Heart left ventricle (tissue), 16 donors: ENCODE measurements at places on chromosomes 1 and 21. TPM values are rescaled to one million over a fixed set of nuclear protein-coding genes. Genes with fewer than 3 reads are reported as not detected.

GRCh38 chr1:205440476-205441317, 15.1 kb downstream of the BLACAT1 start:
- H3K4me3 ChIP-seq = no peak overlapping the region
- H3K27me3 ChIP-seq = no peaks in the 10 kb centered on the region
- DNase-seq = peak; percentile 56
- peaks cover 63% of the 10 kb centered on the region for H3K4me1 ChIP-seq
- H3K36me3 ChIP-seq = no peaks in the 10 kb centered on the region

GRCh38 chr21:36584980-36585940, 105.3 kb upstream of the CLDN14 start:
- H3K27ac ChIP-seq = no peak overlapping the region
- H3K4me3 ChIP-seq = no peak overlapping the region
- no peak for DNase-seq
- H3K27me3 ChIP-seq = no peaks in the 10 kb centered on the region

DNA sequence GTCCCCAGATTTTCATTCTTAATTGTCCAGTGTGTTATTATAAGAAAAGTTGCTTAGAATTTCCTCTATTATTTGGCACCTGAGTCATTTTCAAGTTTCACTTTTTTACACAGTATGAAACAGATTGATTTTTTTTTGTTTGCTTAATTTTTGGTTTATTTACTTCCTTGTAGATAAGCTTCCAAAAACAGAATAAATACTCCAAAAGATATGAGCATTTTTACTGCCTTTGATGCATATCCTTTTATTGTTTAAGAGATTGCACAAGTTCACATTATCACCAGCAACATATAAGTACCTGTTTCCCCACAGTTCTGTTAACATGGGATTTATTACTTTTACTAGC, 36.3 kb upstream of the AHCYL1 start:
- H3K36me3 ChIP-seq = no peaks in the 10 kb centered on the region
- peak overlapping the region; percentile 33 for H3K27ac ChIP-seq
- H3K4me1 ChIP-seq = peaks cover 8% of the 10 kb centered on the region
- no peak overlapping the region for H3K4me3 ChIP-seq
- no peak for DNase-seq
- H3K27me3 ChIP-seq = no peaks in the 10 kb centered on the region

GRCh38 chr1:10687782-10688408, 108.6 kb downstream of the CASZ1 start:
- no peaks in the 10 kb centered on the region for H3K27me3 ChIP-seq
- peak overlapping the region; percentile 90 for H3K27ac ChIP-seq
- no peak overlapping the region for H3K4me3 ChIP-seq
- no peaks in the 10 kb centered on the region for H3K36me3 ChIP-seq
- DNase-seq = no peak

DNA sequence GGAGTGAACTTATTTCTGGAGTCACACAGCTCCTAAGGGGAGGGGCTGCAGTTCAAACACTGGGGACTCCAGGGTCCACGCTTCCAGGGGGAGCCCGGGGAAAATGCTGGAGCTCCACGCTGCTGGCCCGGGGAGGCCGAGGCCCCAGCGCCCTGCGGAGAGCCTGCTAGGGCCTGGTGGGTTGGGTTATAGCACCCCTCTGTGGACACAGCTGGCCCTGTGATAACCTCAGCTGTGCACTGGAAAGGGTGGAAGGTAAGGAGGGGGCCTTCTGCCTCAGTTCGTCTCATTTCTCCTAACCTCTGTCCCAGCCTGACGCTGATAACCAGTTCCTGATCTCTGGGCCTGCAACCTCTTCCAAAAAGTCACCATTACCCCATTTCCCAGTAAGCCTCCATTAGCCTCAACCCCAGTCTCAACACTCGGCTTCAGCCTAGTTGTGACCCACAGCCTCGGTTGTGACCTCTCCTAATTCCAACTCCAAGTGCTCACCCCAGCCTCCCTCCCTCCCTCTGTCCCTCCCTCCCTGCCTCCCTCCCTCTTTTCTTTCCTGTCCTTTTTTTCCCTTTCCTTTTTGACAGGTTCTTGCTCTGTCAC, 7.1 kb downstream of the NBL1 start:
- no peaks in the 10 kb centered on the region for H3K36me3 ChIP-seq
- peak; percentile 70 for DNase-seq
- H3K27me3 ChIP-seq = no peaks in the 10 kb centered on the region
- peak overlapping the region; percentile 79 for H3K27ac ChIP-seq
- peaks cover 77% of the 10 kb centered on the region for H3K4me1 ChIP-seq
- peak overlapping the region; percentile 15 for H3K4me3 ChIP-seq

- no peak overlapping the region for H3K4me3 ChIP-seq
- no peaks in the 10 kb centered on the region for H3K36me3 ChIP-seq
- H3K27ac ChIP-seq = no peak overlapping the region
- no peak for DNase-seq
- no peaks in the 10 kb centered on the region for H3K27me3 ChIP-seq
- H3K4me1 ChIP-seq = peaks cover 19% of the 10 kb centered on the region
Measured at GRCh38 chr1:163161337-163161736, 41.4 kb downstream of the RGS5 start.

- no peaks in the 10 kb centered on the region for H3K36me3 ChIP-seq
- no peaks in the 10 kb centered on the region for H3K27me3 ChIP-seq
- no peak overlapping the region for H3K4me3 ChIP-seq
- H3K4me1 ChIP-seq = peaks cover 8% of the 10 kb centered on the region
- H3K27ac ChIP-seq = no peak overlapping the region
Measured at GRCh38 chr1:109716570-109717090, 4.6 kb downstream of the GSTM5 start.

GRCh38 chr1:244654108-244655038, 1.4 kb downstream of the DESI2 start:
- H3K4me3 ChIP-seq = peak overlapping the region; percentile 95
- H3K4me1 ChIP-seq = peaks cover 9% of the 10 kb centered on the region
- no peaks in the 10 kb centered on the region for H3K27me3 ChIP-seq

GRCh38 chr1:177198243-177198642, 27.5 kb downstream of the BRINP2 start:
- DNase-seq = no peak
- no peaks in the 10 kb centered on the region for H3K36me3 ChIP-seq
- H3K27me3 ChIP-seq = no peaks in the 10 kb centered on the region
- no peaks in the 10 kb centered on the region for H3K4me1 ChIP-seq

Gene ATAD3B
- polyA plus RNA-seq = 11.0 TPM

Gene CRABP2
- polyA plus RNA-seq = 0.46 TPM

Gene LRRC53
- 0.04 TPM for polyA plus RNA-seq

Gene FAM72C
- polyA plus RNA-seq = 0.08 TPM

Gene ANKRD45
- polyA plus RNA-seq = not detected
